ENCODE measurements at places on chromosomes 13 and 19. TPM values are rescaled to one million over a fixed set of nuclear protein-coding genes. Genes with fewer than 3 reads are reported as not detected.

EFNA2 gene
- total RNA-seq, result 43.0 TPM

DNA sequence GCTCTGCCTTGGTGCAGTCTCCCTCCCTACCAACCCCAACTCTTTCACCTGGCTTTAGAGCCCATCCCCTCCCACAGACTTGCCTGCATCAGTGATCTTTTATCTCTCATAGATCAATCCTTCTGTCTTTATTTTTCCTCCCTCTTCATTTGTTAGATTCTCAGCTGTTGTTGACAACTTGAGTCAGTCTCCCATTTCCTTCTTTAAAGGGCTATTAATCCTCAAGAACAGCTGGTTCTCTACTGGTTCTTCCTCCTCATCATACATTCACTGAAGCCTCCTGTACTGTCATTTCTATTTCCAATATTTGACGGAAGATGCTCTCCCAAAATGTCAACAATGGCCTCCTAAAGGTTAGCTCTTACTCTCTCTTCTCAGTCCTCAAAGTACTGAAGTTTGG, 408.2 kb downstream of the TBC1D4 start:
- no peaks in the 10 kb centered on the region for H3K36me3 ChIP-seq
- no peak overlapping the region for H3K4me3 ChIP-seq
- H3K27me3 ChIP-seq, result no peaks in the 10 kb centered on the region
- H3K4me1 ChIP-seq, result no peaks in the 10 kb centered on the region

DCT gene
- not detected for total RNA-seq

- H3K27ac ChIP-seq, result peak overlapping the region; percentile 53
- no peak for DNase-seq
- H3K4me3 ChIP-seq, result no peak overlapping the region
- H3K27me3 ChIP-seq, result no peaks in the 10 kb centered on the region
- H3K4me1 ChIP-seq, result no peaks in the 10 kb centered on the region
Measured at GRCh38 chr13:42524487-42525034, 49.4 kb upstream of the TNFSF11 start.

APBA3 gene
- 24.0 TPM for total RNA-seq

FRY gene
- total RNA-seq, result 16.8 TPM

DNA sequence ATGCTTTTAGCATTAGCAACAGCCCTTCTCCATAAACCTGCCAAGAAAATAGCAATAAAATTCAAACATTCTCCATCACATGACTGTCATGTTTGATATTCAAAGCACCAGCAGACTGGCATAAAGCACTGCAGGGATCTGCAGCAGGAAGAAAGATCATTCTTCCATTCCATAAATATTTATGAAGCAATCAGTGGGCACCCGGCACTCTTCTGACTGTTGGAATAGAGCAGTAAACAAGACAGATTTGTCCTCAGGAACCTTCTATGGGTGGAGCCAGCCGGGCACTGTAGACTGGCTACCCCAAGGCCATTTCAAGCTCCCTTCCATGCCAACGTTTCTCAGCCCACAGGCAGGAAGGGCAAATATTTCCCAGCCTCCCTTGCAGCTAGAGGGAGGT, 25.5 kb downstream of the PLA2G4C start:
- H3K4me1 ChIP-seq, result no peaks in the 10 kb centered on the region
- no peak for DNase-seq
- H3K36me3 ChIP-seq, result no peaks in the 10 kb centered on the region
- H3K27ac ChIP-seq, result peak overlapping the region; percentile 13

C1QTNF9 gene
- not detected for total RNA-seq

DNA sequence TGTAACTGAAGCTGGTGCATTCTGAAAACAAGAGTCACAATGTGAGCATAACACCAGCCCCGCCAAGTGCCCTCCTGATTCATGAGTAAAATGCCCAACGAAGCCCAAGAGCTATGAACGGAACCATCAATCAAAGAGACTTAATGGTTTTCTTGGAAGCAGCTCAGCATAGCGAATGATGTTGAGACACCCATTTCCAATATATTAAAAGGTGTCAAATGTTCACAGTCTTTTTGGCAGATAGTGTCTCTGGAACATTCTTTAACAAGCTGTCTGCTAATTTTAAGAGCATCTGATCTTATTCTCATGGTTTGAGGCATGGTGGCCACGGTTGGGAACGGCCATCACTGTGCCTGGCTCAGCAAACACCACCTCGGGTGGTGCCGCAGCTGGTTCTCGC, 133.4 kb upstream of the USP29 start:
- no peaks in the 10 kb centered on the region for H3K27me3 ChIP-seq
- no peak overlapping the region for H3K4me3 ChIP-seq
- no peak for DNase-seq
- no peaks in the 10 kb centered on the region for H3K36me3 ChIP-seq

DNA sequence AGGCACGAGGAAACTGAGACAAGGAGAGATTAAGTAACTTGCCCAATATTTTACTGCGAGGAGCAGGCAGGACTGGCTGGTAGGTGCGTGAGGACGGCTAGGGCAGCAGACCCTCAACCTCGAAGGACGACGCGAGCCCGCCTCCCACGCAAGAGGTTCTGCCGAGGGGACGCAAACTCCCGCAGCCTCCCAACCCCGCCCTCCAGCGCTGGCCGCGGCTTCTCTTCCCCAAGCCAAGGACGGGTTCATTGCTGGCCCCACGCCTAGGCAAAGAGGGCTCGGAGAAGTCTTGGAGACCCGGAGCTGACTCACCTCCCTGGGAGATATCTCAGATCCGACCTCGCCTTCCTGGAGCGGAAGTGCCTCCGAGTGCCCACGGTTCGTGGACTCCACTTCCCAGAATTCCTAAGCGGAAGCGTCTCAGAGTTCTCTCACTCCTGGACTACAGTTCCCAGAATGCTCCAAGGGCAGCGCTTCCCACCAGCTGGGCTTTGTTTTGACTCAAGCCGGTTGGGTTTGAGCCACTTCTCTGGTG, at the start of gene ZNF235:
Gene ZNF235, minus strand, starts transcription at position 367 of the 535 bp plus-strand sequence. CDS start 1,621 bp downstream, outside the sequence.
- peak; percentile 90 for DNase-seq
- H3K36me3 ChIP-seq, result peaks cover 16% of the 10 kb centered on the region
- H3K4me3 ChIP-seq, result peak within 1 kb of the TSS; percentile 67

- no peak for DNase-seq
- H3K4me3 ChIP-seq, result no peak overlapping the region
- H3K27ac ChIP-seq, result no peak overlapping the region
Measured at GRCh38 chr13:42215578-42216421, 56.2 kb upstream of the AKAP11 start.

GRCh38 chr13:113488283-113488682, 2.2 kb downstream of the DCUN1D2 start:
- peaks cover 40% of the 10 kb centered on the region for H3K4me1 ChIP-seq
- no peak overlapping the region for H3K27ac ChIP-seq
- no peaks in the 10 kb centered on the region for H3K27me3 ChIP-seq
- DNase-seq, result no peak
- H3K4me3 ChIP-seq, result no peak overlapping the region

GRCh38 chr13:28077231-28077630, 23.1 kb downstream of the FLT3 start:
- no peak for DNase-seq
- H3K36me3 ChIP-seq, result no peaks in the 10 kb centered on the region
- H3K4me3 ChIP-seq, result no peak overlapping the region
- no peaks in the 10 kb centered on the region for H3K27me3 ChIP-seq

- H3K4me3 ChIP-seq, result no peak overlapping the region
- H3K4me1 ChIP-seq, result no peaks in the 10 kb centered on the region
- H3K27ac ChIP-seq, result no peak overlapping the region
- no peak for DNase-seq
Measured at GRCh38 chr13:113874579-113875428, 10.9 kb upstream of the GAS6 start.

ANKLE1 gene
- not detected for total RNA-seq

DNA sequence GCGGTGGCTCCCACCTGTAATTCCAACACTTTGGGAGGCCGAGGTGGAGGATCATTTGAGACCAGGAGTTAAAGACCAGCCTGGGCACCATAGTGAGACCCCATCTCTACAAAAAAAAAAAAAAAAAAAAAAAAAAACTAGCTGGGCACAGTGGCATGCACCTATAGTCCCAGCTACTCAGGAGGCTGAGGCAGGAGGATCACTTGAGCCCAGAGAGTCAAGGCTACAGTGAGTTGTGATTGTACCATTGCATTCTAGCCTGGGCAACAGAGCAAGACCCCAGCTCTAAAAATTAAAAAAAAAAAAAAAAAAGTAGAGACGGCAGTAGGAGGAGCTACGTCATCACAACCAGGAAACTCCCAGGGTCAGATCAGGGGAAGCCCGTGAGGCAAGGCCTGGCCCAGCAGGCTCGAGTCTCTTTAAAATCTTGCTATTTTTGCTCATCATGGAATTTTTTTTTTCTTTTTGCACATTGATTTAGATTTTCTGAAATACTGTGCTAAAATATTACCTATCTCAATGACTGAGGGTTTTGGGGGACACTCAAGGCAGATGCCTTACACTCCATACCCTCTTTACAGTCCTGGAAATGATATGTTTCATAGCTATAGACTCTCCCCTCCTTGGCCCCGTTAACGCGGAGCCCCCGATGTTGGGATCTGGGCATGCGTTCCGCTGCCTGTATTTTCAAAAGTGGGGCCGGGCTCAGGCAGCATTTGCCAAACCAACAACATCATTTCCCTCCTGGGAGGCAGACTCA, 44.4 kb upstream of the USE1 start:
- H3K4me3 ChIP-seq, result no peak overlapping the region
- no peaks in the 10 kb centered on the region for H3K27me3 ChIP-seq
- no peaks in the 10 kb centered on the region for H3K36me3 ChIP-seq

All from transverse colon (tissue), 4 donors.